ENCODE measurements at places on chromosomes 5 and 9. TPM values are rescaled to one million over a fixed set of nuclear protein-coding genes. Genes with fewer than 3 reads are reported as not detected.

The PDE6A gene
- 0.07 TPM for polyA plus RNA-seq

The LCN1 gene
- polyA plus RNA-seq, result not detected

The AGXT2 gene
- not detected for polyA plus RNA-seq

The FGF18 gene
- polyA plus RNA-seq, result 1.2 TPM

The SPARC gene
- 301 TPM for polyA plus RNA-seq

Data from right cardiac atrium (tissue), 5 donors.